ENCODE measurements at places on chromosomes 12 and 14.

DNA sequence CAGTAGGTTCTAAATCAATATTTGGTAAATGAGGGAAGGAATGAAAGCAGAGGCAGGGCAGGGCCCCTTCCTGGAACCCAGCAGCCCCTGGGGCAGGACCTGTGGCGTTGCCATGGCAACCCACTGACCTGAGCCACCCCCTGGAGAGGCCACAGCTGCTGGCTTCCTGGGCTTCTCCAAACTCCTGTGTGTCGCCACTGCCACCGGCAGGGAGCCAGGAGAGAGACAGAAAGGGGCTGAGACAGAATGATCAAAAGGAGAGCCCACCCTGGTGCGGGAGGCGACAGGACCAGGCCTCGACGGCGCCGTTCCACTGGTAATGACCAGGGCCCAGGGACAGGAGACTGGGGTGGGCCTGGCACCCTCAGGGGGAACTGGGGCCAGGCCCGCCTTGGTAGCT, 18.2 kb downstream of the RFX4 start:
- no peak for DNase-seq

GRCh38 chr14:55470025-55470424, 29.6 kb upstream of the TBPL2 start:
- no peak for DNase-seq

- DNase-seq, result peak; percentile 45
Observed at GRCh38 chr14:69152181-69152901, 578 bp downstream of the DCAF5 start.

DNA sequence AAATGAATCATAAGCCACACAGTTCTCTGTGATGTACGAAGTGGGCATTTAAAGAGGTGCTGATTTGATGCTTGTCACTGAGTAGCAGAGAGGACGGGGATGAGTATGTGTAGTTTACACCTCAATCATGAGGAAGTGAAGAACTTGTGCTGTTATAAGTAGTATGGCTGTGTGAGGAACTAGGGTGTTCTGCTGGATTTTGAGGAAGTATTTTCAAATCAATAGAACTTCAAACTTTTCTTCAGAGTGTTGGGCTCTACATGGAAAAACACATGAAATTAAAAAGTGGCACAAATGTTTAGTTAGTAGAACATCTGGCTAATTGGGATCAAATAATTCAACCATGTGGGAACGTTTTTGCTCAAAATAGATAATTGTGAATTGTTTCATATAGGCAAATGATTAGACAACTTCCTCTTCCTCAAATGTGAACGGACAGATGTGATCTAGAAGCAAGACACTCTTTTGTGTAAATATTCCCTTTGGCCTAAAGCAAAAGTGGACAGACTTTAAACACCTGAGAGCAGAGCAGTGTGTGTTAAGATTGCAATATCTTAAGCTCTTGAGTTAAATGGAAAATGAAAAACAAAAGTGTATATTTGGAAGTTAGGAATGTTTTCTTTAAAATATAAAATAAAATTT, 168.5 kb downstream of the NAV3 start:
- DNase-seq, result no peak

- DNase-seq, result no peak
Observed at GRCh38 chr14:55336162-55336561, 64.9 kb downstream of the FBXO34 start.

DNA sequence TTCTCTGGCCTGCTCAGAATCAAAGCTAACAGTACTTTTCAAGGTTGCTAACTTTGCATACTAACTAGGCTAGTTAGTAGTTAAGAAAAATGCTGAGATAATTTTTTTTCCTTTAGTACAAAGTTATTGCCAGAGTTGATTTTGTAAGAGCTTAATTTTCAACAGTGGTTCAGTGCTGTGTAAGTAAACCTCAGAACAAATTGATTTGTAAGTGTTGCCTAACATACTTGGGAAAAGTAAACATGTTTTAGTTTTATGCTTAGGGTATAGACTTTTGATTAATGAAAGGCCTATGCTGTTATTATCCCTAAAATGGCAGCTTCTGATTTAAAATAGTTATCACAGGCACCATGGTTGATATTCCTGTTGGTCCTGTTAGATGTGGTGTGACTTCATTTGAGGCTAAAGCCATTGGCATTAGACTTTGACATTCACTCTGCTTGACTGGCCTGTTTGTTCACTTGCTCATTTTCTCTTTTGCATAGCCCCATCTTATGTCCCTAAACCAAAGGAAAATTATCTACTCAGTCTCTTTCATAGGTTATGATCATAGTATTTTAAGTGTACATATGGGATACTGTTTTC, 5.2 kb downstream of the CMAS start:
- DNase-seq, result no peak

DNA sequence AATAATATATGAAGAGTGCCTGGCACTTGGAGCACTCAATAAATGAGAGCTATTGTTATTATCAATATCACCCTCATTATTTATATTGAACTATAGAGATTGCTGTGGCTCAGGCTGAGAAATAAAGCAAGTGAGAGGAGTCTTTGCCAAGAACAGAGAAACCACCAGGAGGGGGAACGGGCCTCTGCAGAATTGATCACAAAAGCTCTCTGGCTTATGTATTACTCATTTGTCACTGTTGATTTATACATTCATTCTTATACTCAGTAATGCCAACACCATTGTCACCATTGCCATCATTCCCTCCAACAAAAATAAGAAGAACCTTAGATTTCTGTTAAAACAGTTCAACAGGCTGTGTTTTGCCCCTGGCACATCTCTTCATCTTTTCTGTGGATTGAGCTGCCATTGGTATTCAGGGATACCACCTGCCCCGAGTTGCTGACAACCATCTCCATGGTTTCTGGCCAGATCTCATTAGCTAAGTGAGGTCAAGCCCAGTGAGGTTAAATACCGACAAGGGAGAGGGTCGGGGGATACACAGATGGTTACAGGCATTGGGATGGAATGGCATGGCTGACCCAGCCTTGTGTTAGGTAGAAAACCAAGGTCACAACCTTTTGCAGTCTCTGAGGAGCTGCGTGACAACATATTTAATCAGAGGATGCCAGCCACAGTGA, 21.8 kb upstream of the PCNX1 start:
- peak; percentile 59 for DNase-seq

DNA sequence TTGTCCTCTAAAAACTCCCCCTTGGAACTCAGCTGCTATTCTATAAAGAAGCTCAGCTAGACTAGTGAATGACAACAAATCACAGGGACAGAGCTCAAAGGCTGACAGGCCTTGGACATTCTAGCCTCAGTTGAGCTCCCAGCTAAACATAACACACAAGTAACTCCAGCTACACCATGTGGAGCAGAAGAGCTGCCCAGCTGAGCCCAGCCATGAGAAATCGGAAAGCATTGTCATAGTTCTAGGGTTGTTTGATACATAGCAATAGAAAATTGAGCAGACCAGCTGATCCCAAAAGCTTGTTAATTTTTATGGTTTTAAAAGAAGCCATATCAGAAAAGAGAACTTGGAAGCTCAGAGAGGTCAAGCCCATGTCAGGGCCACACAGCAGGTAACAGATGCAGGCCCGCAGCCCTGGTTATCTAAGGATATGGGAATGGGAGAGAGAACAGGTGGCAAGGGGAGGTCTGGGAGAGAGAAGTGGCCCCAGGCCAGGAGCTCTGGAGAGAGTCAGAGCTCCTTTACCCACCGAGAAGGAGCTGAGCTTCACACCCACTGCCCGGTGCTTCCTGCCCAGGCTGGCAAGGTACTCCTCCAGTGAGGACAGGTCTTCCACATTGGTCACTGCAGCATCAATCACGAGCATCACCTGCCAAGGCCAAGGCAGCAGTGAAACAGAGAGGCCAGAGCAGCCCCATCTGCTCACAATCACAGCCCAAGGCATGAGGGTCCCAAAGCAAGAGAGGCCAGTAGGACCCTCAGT, 2.9 kb downstream of the NGB start:
- no peak for DNase-seq

- DNase-seq, result no peak
Observed at GRCh38 chr12:44002607-44003006, 166.7 kb downstream of the TMEM117 start.

DNA sequence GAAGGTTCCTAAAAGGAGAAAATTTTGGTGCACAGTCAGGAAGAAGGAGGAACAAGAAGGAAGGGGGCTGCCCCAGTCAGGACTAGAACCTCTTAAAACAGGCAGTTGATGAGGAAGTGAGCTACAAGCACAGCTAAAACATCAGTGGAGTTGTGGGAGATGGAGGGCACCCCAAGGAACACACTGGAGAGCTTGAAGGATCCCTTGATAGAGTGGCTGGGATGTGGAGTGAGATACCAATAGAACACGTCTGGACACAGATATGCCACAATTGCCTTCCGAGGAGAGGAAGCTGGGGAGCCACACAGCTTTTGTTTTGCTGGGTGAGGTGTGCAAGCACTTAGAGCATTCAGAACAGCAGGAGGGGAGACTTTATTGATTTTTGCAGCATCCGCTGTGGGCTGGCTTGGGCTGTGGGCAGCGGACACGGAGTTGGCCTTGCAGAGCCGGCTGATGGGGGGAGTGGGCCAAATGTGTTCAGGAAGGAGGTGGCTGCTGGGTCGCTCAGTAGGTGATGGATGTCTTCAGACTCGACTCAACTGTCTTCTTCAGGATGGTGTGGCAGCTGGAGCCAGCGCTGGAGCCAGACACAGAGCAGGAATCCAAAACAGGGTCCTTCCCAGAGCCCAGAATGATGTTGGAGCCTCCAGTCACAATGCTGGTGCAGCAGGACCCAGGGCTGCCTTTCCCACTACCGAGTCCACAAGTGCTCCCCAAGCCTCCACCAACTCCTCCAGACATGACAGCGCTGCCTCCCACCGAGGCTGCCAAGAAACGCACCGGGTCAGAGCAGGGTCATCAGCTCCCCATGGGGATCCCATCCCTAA, 4.7 kb upstream of the KRT79 start:
- DNase-seq, result no peak

DNA sequence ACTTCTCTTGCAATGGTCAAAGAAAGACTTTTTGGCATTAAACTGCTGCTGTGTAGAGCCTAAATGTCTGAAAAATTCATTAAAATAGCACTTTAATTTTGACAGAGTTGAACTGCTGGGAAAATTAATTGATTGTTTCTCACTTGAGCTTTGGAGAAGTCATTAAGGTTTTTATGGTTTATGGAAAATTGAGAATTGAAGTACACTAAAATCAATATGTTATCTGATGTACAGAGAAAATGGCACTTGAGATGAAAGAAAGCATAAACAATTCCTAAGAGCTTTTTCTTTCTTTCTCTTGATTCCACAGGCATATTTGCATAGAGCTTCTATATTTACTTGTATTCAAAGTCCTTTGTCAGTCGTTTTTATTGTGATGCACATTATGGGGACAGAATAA, 188.5 kb upstream of the CAND1 start:
- DNase-seq, result no peak

GRCh38 chr12:115885040-115885690, 392.3 kb downstream of the MED13L start:
- DNase-seq, result no peak

GRCh38 chr12:109617491-109617890, 43.9 kb downstream of the MVK start:
- DNase-seq, result no peak

GRCh38 chr14:42683707-42684106, 1077.0 kb downstream of the LRFN5 start:
- no peak for DNase-seq

- DNase-seq, result no peak
Observed at GRCh38 chr14:51865953-51866747, 5.7 kb downstream of the GNG2 start.

DNA sequence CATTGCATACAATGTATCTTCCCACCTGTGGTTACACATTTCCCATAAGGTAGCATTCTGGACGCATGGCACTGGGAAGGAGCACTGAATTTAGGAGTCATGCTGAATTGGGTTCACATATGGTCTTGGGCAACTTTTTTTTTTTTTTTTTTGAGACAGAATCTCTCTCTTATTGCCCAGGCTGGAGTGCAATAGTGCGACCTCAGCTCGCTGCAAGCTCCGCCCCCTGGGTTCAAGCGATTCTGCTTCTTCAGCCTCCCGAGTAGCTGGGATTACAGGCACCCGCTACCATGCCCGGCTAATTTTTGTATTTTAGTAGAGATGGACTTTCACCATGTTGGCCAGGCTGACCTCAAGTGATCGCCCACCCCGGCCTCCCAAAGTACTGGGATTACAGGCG, 13.3 kb downstream of the DIP2B start:
- no peak for DNase-seq
